Left kidney (tissue), 8 donors: ENCODE measurements at places on chromosomes 2 and 18.
A peak's percentile ranks its signal among the peaks of the same experiment; 100 is the strongest.

DNA sequence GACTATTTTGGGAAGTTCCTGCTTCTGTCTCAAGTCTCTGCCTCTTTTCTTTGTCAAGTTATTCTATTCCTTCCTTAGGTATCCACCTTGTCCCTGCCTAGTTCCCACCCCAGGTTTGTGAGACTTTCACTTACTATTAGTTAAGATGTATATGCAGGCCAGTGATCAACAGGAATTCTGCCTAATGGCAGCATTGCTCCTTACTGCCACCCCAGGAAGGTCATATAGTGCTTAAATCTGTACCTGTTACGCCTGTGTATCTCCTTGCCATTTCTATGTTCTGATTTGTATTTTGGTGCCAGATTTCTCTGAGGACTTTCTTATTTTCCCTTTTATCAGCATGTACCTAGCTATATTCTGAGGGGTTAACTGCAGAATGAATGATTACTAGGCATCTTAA is 746.0 kb upstream of the TMEFF2 start:
- no peak for DNase-seq

DNA sequence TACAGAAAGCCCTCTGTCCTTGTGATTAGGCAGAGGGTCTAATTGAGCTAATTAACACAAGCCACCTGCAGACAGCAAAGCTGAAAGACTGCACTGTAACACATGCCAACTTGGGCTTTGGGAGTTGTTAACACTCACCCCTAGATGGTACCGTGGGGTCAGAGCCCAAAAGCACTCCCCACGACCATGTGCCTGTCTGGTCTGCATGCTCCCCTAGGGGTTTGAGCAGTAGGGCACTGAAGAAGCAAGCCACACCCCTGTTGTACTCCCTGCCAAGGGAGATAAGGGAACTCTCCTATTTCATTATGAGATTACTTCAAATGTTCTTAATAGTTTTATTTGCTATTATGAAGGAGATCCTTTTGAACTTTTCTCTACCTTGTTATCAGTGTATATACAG is 560.1 kb upstream of the FSHR start:
- no peak for DNase-seq

- DNase-seq: no peak
These were observed 181.3 kb upstream of the EPHA4 start for GRCh38 chr2:221753401-221753800.

DNA sequence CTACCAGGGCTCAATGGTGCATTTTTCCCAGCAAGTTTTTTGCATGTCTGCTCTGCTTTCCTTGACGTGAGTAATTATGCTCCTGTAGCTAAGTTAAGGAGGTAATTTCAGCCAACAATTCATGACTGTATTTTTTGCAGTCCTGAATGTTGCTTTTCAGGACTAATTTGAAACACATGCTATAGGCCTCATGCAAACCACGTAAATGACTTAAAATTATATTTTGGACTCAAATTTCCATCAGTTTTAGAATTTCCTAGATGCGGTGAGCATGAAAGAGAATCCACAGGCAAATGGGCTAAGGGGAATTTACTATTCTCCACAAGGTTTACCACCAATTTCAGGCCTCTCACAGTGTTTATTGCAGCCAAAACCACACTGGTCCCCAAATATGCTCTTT is 589.9 kb upstream of the LRRTM1 start:
- no peak for DNase-seq

DNA sequence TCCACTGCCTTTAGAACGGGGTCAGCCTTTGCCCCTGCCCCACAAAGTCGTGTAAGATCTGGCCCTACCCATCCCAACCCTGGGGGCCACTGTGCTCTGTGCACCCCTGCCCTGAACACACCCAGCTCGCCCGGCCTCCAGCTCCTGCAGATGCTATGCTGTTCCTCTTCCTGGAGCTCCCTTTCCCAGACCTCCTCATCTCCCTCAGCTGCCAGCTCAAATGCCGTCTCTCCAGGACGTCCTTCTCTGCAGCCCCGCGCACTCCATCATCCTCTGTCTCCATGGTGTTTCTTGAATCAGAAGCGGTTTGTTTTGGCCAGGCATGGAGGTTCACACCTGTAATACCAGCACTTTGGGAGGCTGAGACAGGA is 94.1 kb downstream of the SH3BP4 start:
- no peak for DNase-seq

- no peak for DNase-seq
These were observed 27.7 kb downstream of the FHL2 start for GRCh38 chr2:105371156-105371555.

GRCh38 chr2:50975546-50975945 is 56.4 kb downstream of the NRXN1 start:
- no peak for DNase-seq

DNA sequence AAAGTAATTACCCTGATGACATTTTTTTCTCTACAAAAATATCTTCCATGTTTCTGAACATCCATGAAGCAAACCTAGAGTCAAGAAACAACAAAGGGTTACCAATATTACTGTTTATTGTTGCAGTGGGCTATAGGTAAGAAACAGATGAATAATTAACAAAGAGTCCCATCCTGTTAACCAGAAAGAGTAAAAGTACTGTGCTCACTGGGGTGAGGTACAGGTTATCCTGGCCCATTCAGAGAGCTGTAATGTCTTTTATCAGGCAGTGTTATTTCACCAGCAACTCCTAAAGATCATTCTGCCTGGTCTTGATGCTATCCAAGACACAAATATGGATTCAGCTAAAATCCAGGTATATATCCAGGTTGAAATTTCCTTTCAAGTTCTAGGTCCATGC is 754.9 kb downstream of the SATB2 start:
- DNase-seq: no peak

GRCh38 chr2:217793566-217794132 is 209.1 kb downstream of the TNS1 start:
- no peak for DNase-seq

- DNase-seq: no peak
These were observed 622.5 kb downstream of the RNF144A start for GRCh38 chr2:7539760-7540159.

DNA sequence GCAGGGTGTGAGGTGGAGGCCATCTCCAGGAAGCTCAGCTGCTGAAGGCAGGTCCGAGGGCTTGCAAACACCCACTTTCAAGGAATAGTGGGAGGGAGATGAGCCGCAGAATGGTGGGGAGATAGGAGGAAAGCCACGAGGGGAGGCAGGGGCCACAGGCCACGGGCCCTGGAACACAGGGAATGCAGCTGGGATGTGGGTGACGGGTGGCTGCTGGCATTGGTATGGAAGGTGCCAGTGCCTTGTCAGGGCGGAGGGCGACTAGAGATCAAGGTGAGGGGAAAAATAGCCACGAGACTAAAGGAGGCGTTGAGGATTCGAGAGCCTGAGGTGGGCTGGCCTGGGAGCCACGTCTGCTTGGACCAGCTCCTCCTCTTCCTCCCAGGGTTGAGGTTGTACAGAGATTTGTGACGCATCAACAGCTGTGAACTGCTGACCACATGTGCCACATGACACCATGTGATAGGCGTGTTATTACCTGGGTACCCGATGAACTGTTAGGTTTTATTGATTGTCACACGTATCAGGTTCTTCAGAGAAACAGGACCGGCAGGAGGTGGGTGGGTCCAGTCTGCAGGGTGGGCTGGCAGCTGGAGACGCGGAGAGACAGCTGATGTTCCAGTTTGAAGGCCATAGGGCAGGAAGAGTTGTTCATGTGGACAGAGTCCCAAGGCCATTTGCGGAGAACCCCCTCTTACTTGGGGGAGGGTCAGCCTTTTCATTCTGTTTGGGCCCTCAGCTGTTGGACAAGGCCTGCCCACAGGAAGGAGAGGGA is 9.9 kb downstream of the IMPA2 start:
- no peak for DNase-seq

GRCh38 chr2:218073185-218073584 is 4.1 kb downstream of the RUFY4 start:
- DNase-seq: no peak

DNA sequence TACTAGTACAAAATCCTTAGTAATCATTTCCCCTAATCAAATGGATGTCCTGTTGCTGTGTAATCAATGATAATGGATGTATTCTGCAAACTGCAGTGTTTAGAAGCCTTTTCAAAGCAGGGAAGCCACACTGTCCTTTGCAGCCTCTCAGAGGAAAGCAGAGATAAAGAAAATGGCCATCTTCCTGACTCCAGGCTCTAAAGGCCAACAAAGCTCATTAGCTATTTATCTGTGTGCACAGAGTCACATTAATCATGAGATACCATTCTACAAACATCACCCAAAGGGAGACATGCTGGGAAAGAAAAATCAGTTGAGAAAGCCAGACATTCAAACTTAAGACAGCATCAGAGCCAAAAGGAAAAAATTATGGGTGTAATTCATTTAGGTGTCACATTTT is 165.0 kb downstream of the RAD51AP2 start:
- DNase-seq: no peak

- no peak for DNase-seq
These were observed 1.6 kb upstream of the RAMP1 start for GRCh38 chr2:237857791-237858190.

DNA sequence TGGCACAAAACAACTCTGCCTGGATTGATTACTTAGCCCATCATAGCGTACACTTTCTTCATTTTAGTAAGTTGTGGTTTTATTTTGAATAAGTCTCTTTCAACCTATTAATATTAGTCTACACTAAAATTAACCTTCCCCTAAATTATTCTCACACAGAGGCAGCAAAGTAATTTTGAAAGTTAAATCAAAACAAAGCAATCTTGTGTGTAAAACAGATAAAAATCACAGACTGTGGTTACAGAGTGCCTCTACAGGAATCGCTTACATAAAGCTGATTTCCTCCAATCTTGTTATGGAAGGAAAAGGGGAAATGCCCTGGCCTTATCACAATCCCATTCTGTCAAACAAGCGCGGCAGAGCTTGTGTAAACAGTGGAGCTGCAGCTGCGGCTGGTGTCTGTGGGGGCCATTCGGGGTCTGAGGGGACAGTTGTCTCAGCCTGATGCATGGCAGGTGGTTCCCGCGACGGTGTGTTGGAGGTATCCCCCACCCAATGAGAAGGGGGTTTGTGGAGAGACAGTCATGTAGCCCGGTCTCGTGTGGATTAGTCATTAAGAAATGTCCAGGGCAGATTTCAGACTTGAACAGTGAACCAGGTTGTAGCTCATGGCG is 42.1 kb downstream of the BCL2L11 start:
- no peak for DNase-seq

DNA sequence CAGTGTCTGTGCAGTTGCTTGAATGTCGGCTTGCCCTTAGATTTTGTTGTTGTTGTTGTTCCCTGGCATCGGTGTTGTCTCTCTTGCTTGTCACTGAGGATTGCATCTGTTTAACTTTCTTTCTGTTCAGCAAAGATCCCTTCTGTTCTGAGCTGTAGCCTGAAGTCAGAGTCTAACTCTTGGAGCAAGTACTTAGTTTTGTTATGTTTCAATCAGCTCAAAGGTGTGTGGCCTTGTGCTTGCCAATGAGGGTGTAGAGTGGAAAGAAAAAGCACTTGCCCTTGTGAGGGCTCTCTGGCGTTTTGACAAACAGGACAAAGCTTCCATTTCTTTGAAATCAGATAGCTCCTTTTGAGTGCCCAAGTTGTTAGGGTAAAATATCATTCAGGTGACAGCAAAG is 757.1 kb upstream of the CDH7 start:
- peak; percentile 4 for DNase-seq

- DNase-seq: peak; percentile 53
These were observed 65.4 kb upstream of the DNAJC10 start for GRCh38 chr2:182650704-182651103.

DNA sequence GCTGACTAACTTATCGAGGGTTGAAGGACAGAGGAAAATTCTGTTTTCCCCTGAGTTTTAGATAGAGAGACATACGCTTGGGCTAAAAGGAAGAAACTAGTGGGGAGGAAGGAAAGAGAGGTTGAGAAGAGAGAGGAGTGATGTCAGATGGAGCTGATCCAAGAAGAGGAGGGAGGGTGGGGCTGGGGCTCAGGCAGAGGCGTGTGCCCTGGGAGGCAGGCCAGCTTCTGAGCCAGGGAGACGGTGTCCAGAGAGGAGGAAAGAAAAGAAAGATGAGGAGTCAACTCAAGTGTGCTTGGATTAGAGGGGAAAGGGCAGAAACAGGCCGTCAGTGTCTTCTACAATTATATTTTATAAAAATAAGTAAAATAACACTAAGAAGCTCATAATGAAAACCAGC is 56.2 kb downstream of the EMILIN2 start:
- no peak for DNase-seq

- DNase-seq: no peak
These were observed 43.0 kb upstream of the CHMP1B start for GRCh38 chr18:11808001-11808855.

DNA sequence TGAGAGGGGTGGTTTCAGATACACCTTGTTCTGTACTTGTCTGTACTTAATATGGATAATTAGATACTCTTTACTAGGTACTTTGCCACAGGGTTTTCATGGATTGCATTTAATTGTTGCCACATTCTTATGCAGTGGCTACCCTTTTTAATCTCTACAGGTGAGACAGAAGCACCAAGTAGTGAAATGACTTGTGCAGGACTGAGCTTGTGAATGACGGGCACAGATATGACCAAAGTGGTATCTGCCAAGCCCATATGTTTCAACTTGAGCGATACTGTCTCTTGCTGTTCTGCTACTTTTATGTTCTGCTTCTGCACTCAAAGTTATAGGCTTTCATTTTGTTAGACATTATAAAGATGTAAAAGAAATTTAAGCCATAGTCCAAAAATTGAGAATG is 288.2 kb downstream of the ARHGAP15 start:
- no peak for DNase-seq
